Activated CD8-positive, alpha-beta T cell treated with anti-CD3 and anti-CD28 coated beads for 36 hours (primary cell): ENCODE measurements at places on chromosomes 5 and 9. TPM values are rescaled to one million over a fixed set of nuclear protein-coding genes. Genes with fewer than 3 reads are reported as not detected.
A peak's percentile ranks its signal among the peaks of the same experiment; 100 is the strongest.

GRCh38 chr5:116045821-116046220 lies 13.5 kb downstream of the ARL14EPL start:
- H3K4me3 ChIP-seq, result no peak overlapping the region
- no peaks in the 10 kb centered on the region for H3K4me1 ChIP-seq
- H3K36me3 ChIP-seq, result no peaks in the 10 kb centered on the region
- DNase-seq, result no peak

DNA sequence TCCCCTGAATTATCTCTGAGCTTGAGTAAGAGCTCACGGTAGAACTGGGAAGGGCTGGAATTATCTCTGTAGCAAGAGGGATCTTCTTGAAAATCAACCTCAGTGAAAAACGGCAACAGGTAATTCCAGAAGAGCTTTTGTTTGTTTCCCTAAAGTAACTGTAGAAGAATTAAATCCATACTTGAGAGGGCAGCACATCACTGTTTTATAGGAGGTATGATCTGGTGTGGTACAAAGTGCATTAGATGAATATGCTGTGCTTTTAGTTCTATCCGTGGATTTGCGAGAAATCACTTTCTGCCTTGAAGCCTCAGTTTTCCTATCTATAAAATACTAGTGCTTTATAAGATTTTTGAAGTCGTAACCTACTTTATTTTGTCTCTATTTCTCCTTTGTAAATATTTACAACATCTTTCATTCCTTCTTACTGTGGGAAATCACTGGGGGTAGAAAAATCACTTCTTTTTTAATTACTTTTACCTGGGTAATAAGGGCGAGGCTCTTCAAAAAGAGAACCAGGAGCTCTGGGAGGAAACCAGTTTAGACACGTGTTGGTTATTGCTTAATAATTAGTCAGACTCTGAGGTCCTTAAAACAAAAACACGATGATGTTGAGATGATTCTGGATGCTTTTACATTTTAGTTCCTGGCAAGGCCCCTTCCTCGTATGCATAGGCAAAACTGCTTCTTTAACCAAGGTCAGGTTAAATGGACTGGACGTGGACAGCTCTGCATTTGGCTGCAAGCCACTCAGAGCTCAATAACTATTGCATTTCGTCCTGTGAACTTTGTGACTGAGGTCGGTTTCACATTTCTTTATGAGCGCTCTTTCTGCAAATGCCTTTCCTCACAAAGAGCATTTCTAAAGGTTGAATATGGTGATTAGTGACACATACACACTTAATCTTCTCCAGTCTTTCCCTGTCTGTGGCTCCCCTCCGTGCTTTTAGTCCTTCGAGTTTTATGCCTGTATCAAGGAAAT lies 376.1 kb downstream of the BRINP1 start:
- H3K4me1 ChIP-seq, result no peaks in the 10 kb centered on the region
- H3K36me3 ChIP-seq, result no peaks in the 10 kb centered on the region
- no peak overlapping the region for H3K27ac ChIP-seq
- no peak for DNase-seq

The ADAMTS13 gene
- 2.9 TPM for total RNA-seq

DNA sequence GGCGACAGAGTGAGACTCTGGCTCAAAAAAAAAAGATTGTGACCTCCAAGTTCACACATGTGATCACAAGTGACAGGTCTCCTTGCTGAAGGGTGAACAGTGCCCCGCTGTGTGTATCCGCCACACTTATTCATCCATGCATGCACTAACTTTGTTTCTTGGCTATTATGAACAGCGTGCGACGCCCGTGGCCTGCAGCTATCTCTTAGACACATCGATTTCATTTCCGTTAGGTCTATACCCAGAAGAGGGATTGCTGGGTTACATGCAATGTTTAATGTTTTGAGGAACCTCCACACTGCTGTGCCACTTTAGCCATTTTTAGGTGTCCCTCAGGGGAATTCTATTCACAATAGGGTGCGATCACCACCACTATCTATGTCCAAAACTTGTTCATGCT lies 12.1 kb upstream of the EGFL7 start:
- no peaks in the 10 kb centered on the region for H3K4me1 ChIP-seq
- DNase-seq, result no peak
- no peaks in the 10 kb centered on the region for H3K36me3 ChIP-seq
- no peak overlapping the region for H3K4me3 ChIP-seq

DNA sequence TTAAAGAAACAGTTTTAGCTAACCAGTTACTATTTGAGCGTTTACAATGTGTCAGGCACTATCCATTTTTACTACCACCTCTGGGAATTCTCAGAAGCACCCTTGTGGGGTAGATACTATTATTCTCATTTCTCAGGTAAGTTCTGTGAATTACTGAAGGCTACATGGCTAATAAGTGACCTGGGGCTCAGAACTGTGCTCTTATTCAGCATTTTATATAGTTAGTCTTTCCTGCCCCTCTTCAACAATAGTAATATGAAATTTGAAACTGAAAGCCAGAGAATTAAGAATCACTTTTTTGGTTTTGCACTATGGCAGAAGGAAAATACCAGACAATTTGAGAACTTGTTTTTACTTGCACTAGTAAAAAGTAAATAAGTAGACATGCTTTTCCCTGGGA lies 11.8 kb downstream of the ELL2 start:
- H3K4me3 ChIP-seq, result no peak overlapping the region
- peaks cover 33% of the 10 kb centered on the region for H3K36me3 ChIP-seq
- DNase-seq, result no peak
- peaks cover 30% of the 10 kb centered on the region for H3K4me1 ChIP-seq

GRCh38 chr5:102753889-102754766 lies 977 bp upstream of the PAM start:
- H3K4me3 ChIP-seq, result peak overlapping the region; percentile 99
- peak; percentile 28 for DNase-seq

DNA sequence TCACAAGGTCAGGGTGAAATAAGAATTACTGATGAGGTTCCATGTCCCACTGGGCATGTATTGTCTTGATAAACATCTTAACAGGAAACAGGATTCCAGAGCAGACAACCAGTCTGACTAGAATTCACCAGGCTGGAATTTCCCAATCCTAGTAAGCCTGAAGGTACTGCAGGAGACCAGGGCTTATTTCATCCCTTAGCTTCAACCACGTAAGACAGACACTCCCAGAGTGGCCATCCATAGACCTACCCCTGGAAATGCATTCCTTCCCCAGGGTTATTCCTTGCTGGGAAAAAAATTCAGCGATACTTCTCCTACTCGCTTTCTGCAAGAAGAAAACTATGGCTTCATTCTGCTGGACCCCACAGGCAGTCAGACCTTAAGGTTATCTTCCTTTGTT lies 785.4 kb downstream of the NR2F1-AS1 start:
- no peaks in the 10 kb centered on the region for H3K4me1 ChIP-seq
- H3K4me3 ChIP-seq, result no peak overlapping the region
- H3K27me3 ChIP-seq, result no peaks in the 10 kb centered on the region

DNA sequence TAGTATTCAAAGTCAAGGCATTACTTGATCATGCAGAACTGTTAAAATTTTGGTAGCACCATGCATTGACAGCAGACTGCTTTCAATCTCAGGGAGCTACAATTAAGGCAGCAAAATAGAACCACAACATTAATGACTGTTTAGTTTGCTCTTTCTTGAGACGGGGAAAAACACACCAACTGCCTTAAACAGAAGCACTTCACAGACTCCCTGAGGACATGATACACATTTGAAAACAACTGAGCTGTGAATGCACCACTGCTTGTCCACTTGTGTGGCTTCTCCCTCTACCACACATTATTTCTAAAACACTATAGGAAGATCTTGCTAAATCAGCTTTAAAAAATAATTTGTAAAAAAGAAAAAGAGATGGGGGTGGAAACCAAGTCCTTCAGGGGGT lies 79.6 kb upstream of the MAST4 start:
- no peak overlapping the region for H3K4me3 ChIP-seq
- peaks cover 1% of the 10 kb centered on the region for H3K36me3 ChIP-seq
- no peaks in the 10 kb centered on the region for H3K27me3 ChIP-seq

DNA sequence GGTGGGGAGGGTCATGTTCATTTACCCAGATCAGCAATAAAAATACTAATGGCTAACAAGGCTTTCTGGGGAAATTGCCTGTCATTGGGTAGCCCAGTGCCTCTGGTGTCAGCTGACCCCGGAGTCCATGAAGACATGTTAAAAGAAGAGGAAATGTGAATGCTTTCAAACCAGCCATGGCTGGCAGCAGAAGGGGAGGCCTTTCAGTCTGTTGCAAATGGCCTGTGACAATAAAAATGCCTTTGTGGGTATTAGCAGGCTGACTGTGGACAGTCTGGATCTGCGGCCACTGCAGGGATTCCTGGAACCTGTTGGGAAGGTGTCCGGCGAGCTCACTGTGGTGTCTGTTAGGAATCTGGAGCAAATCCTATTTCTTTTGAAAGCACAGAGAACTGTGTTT lies 7.5 kb downstream of the ABL1 start:
- H3K27ac ChIP-seq, result no peak overlapping the region
- no peaks in the 10 kb centered on the region for H3K27me3 ChIP-seq
- H3K4me3 ChIP-seq, result no peak overlapping the region
- H3K4me1 ChIP-seq, result peaks cover 25% of the 10 kb centered on the region
- no peak for DNase-seq

DNA sequence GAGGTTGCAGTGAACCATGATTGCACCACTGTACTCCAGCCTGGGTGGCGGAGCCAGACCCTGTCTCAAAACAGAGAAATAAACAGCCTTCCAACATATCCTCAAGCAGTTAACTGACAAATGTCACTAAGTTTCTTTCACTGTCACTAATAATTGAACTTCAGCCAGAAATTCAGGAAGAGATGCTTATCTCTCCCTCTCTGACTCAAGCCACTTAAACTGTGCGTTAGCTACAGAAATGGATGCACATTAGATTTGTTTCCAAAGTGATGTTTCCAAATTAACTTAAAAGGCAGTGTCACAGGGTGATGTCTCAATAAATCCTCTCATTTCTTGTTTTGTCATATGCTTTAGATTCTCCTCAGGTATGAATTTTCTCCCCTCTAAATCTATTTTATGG lies 164.9 kb downstream of the KDM4C start:
- no peak overlapping the region for H3K27ac ChIP-seq
- no peak for DNase-seq
- peaks cover 53% of the 10 kb centered on the region for H3K4me1 ChIP-seq
- H3K36me3 ChIP-seq, result peaks cover 22% of the 10 kb centered on the region

The EGFLAM gene
- not detected for total RNA-seq

- peaks cover 6% of the 10 kb centered on the region for H3K36me3 ChIP-seq
- no peak overlapping the region for H3K4me3 ChIP-seq
- no peak overlapping the region for H3K27ac ChIP-seq
- no peaks in the 10 kb centered on the region for H3K27me3 ChIP-seq
- no peak for DNase-seq
- H3K4me1 ChIP-seq, result peaks cover 2% of the 10 kb centered on the region
Measured at GRCh38 chr5:100800562-100800961, 102.5 kb downstream of the ST8SIA4 start.

DNA sequence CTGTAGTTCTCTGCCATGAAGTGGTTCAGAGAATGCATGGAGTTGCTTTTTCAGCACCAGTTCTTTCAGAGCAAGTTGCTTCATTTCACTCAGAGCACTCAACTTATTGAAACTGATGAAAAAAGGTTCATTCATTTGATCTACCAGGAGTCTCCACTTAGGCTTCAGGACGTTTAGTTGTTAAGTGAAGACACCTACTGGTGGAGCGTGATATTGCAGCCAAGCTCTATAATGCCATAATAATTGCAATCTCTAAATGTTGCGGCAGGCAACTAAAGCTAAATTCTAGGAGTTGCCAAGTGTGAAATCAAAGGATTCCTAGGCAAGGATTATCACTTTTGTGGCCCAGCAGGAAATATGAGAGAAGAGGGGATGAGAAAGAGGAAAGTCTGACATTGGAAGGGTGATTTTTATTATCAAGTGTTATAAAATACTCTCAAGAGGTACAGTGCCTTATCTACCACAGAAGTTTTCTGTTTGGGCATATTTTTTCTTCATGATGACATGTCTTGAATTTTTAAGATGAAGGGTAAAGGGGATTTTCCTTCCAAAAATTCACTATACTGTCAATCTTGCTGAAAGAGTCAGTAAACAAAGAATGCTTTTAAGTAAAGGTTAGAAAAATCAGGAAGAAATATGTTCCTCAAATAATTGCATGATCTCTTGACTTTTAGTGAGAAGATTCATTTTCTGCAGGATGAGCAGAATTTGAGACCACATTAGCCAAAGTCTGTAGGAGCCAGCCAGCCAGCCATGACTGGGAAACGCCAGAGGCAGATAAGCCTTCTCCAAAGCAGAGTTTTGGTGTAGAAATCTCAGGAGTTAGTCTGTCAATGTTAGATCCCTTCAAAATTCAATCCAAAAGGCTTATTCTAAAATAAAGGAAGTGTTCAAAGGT lies 83.4 kb downstream of the SH3PXD2B start:
- H3K27me3 ChIP-seq, result peaks cover 2% of the 10 kb centered on the region
- peak; percentile 77 for DNase-seq
- no peak overlapping the region for H3K27ac ChIP-seq
- no peaks in the 10 kb centered on the region for H3K36me3 ChIP-seq

GRCh38 chr9:15139469-15139868 lies 167.5 kb downstream of the TTC39B start:
- no peak overlapping the region for H3K4me3 ChIP-seq
- no peak overlapping the region for H3K27ac ChIP-seq

DNA sequence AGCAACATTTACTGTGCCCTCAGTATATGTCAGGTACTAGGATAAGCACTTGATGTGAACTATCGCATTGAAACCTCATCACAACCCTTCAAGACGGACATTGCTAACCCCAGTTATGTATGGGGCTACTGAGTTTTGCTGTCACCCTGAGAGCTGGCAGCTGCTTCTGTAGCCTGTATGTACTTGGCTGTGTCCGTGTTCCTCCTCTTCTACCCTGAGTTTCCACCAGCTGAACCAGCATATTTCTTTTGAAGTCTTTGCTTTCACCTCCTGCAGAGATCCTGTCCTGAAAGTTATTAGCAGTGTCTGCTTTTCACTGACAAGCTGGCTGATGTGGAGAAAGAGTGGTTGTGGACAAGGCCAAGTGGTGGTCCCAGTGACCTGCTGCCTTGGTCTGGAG lies 63.3 kb downstream of the ADGRV1 start:
- no peak overlapping the region for H3K27ac ChIP-seq
- DNase-seq, result no peak
- H3K36me3 ChIP-seq, result no peaks in the 10 kb centered on the region
- H3K4me3 ChIP-seq, result no peak overlapping the region

- no peaks in the 10 kb centered on the region for H3K36me3 ChIP-seq
- H3K27me3 ChIP-seq, result no peaks in the 10 kb centered on the region
- H3K4me1 ChIP-seq, result no peaks in the 10 kb centered on the region
- no peak overlapping the region for H3K27ac ChIP-seq
- DNase-seq, result no peak
Measured at GRCh38 chr9:32350682-32351081, 33.8 kb upstream of the ACO1 start.
